CD4-positive, alpha-beta T cell treated with Interleukin-10 for 1 hour (primary cell): ENCODE measurements at places on chromosomes 7 and 10.
A peak's percentile ranks its signal among the peaks of the same experiment; 100 is the strongest.

GRCh38 chr10:14556285-14556956, 218.3 kb downstream of the FAM107B start:
- DNase-seq: peak; percentile 74

DNA sequence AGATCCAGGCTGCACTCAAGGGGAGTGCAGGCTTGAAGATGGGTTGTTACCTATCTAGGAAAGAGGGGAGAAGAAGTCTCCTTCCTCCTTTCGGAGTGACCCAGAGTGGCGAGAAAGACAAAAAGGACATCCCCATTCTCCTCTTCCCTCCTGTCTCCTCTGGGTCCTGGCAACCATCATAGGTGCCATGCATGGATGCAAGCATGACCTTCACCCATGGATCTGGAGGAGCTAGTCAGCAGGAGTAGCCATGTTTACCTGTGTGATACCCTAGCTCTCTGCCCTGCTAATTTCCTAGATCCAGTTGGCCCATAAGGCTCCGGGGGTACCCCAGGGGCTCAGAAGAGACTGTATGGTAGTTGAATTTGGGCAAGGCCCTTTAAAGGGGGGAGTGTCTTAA, 17.2 kb upstream of the CROT start:
- no peak for DNase-seq

- DNase-seq: no peak
Measured at GRCh38 chr7:27156508-27156898, at the start of gene HOXA7. TSS of gene HOXA7 (minus strand) at chr7:27156675. CDS start at chr7:27156545, 130 bp downstream.

- no peak for DNase-seq
Measured at GRCh38 chr10:72421885-72422540, 67.3 kb upstream of the DNAJB12 start.

GRCh38 chr7:37825038-37825437, 23.4 kb upstream of the NME8 start:
- DNase-seq: no peak

DNA sequence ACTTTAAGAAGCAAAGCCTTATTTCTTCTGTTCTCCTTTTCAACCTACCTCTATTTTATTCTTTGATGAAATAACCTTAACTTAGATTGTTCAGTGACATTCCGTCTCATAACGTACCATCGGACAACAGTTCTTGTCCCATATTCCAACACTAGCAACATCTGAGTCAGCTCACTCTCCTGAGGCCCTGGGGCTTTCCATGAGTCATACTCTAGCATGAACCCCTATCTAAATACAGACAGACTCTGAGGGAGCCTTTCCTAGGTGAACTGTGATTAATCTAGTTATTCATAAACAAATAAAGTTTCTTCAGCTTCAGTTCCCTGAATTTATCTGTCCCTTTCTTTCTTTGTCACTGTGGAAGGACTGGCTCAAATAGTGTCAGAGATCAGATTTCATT, 168.7 kb upstream of the LYZL1 start:
- DNase-seq: no peak

GRCh38 chr10:6988654-6989053, 408.6 kb upstream of the PRKCQ start:
- no peak for DNase-seq

GRCh38 chr7:134599371-134599770, 47.3 kb upstream of the BPGM start:
- no peak for DNase-seq

GRCh38 chr10:123472606-123473005, 193.5 kb upstream of the GPR26 start:
- no peak for DNase-seq

- no peak for DNase-seq
Measured at GRCh38 chr7:74560086-74560719, 97.3 kb upstream of the GTF2I start.

DNA sequence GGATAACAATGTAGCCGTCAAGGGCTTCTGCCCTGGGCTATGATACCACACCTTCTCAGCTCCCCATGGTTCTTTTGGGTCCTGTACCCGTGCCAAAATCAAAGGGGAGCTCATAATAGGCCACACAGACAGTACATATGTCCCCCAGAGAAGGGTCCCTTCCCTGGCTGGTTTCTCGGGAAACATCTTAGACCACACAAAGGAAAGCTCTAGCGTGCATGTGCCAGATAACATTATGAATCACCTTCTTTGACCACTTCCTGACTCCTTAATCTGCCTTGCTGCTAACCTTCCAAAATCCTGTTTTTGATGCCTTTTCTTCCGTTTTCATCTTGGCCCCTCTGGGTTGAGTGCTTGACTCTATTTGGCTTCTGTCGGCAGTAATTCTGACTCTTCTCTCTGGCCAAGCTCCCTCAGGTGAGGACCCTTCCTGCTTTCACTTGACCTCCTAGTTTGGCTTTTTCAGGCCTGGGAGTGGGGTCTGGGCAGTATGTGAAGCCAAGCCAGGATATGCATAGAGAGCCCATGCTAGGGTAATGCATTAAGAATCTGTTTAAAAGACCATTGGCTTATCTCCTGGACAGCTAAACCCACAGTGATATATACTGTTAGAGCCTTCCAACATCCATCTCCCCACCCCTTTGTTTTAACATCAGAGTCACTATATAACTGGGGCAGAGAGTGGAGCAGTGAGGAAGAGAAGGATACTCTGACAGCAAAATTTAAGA, 84.8 kb downstream of the ANLN start:
- DNase-seq: no peak

- peak; percentile 1 for DNase-seq
Measured at GRCh38 chr10:83603708-83604107, 535.6 kb upstream of the GHITM start.

DNA sequence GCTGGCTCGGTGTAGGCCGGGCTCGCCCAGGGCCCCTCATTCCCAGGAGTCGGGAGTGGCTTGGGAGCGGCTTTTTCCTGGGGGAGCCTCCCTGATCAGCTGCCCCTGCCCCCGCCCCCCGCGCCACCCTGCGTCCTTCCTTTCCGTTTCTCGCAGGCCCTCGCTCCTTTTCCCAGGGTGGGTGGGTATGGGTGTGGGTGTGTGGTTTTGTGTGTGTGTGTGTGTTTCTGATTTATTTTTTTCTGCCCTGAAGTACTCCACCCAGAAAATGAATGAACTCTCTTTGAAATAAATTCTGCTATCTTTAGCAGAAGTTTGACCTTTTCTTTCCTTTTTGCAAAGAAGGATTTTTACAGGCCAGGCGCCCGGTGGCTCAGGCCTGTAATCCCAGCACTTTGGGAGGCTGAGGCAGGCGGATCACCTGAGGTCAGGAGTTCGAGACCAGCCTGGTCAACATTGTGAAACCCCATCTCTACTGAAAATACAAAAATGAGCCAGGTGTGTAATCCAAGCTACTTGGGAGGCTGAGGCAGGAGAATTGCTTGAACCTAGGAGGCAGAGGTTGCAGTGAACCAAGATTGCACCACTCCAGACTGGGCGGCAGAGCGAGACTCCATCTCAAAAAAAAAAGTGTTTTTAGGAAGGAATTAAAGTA, 30.0 kb upstream of the AP5Z1 start:
- no peak for DNase-seq

DNA sequence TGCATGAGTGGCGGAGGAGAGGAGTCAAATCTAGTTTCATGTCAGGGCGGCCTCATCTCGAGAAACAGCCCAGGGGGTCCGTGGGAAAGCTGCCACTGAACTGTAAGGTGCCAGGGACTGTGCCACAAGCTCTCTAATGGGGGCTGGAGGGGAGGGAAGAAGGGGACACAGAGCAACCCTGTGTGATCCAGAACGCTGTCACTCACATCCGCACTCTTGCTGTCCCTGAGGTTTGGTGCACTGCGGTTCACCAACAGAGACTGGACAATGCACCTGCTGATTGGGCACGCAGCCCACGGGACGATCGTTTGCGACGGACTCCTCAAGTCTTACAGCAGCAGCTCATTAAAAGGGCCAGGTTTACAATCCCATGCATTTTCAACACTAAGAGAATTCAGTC, 47.7 kb downstream of the AMZ1 start:
- no peak for DNase-seq
